Activated naive CD4-positive, alpha-beta T cell treated with anti-CD3 and anti-CD28 coated beads, Interleukin-2, amount 50 U/mL, for 72 hours (primary cell): ENCODE measurements at places on chromosomes 7 and 10. TPM values are rescaled to one million over a fixed set of nuclear protein-coding genes. Genes with fewer than 3 reads are reported as not detected.

The FAM171A1 gene
- total RNA-seq = 3.7 TPM

The HTR5A gene
- total RNA-seq = not detected

The THSD7A gene
- not detected for total RNA-seq

The CC2D2B gene
- total RNA-seq = not detected

The EBLN1 gene
- not detected for total RNA-seq

The STAG3 gene
- total RNA-seq = 54.2 TPM

The SLC39A12 gene
- total RNA-seq = not detected

The TMEM273 gene
- total RNA-seq = 4.0 TPM

The CLCN1 gene
- 0.16 TPM for total RNA-seq

The ZNF853 gene
- 1.7 TPM for total RNA-seq

The LRIT1 gene
- not detected for total RNA-seq

The SAMD9L gene
- 35.2 TPM for total RNA-seq
